ENCODE measurements at places on chromosomes 6 and 20. TPM values are rescaled to one million over a fixed set of nuclear protein-coding genes. Genes with fewer than 3 reads are reported as not detected.

DNA sequence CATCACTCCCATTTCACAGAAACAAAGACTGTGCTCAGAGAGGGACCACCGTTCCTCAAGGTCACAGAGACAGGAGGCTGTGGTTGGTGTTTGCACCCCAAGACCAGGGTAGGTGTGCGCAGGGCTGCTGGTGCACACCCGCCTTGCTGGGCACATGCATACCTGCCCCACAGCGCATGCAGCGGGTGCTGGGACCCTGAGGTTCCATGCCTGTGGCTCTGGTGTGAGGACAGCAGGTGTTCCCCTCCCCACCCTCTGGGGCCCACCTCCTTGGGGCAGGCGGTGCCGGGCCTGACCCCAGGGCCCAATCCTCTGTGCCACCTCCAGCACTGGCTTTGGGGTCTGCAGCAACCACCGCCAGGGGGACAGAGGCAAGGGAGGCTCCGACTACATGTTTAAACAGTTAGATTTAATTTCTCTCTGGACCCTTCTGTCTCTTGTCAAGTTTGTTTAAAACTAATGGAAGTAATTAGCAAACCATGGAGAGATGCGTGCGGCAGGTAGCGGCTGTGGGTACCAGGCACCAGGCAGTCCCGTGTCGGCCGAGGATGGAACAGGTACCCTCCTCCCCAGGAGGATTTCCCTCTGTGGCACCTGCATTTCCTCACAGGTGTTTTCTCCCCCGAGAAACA is 327.8 kb downstream of the TAF4 start:
- H3K27ac ChIP-seq: no peak overlapping the region
- no peaks in the 10 kb centered on the region for H3K36me3 ChIP-seq
- no peaks in the 10 kb centered on the region for H3K4me1 ChIP-seq

DNA sequence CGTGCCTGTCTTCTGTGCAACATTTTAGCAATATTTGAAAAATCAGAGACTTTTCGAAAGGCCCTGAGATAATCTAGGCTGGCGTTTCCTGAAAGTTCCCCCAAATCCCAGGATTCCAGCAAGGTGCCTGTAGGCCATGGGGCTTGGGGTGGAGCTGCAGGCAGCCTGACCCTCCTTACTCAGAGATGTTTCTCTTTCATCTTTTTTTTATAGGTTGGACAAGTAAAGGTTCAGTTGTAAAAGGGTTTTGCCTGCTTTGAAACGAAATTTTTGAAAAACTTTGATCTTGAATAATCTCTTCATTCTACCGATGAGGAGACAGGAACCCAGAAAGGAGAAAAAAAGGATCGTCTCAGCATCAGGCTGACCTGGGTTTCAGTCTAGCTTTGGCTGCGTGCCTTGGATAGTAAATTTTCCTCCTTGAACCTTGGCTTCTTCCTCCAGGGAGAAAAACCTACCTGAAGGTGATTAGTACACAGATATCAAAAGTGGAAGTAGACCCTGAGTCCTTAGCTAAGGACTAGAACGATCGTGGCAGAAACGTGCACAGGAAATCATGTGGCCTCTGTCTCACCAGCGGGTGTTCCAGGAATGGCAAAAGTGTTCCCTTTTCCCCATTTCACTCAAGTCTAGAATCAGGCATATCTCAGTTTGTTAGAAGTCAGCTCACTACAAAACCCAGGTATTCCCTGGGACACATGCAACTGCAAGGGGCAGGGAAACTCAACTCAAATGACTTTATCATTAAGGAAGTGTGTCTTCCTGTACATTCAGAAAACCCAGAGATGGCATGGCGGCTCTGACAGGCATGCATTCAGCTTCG is 128.2 kb upstream of the PTPN1 start:
- H3K36me3 ChIP-seq: no peaks in the 10 kb centered on the region
- no peak overlapping the region for H3K4me3 ChIP-seq
- no peaks in the 10 kb centered on the region for H3K4me1 ChIP-seq
- no peak overlapping the region for H3K27ac ChIP-seq
- peak; percentile 55 for DNase-seq
- H3K27me3 ChIP-seq: no peaks in the 10 kb centered on the region

DNA sequence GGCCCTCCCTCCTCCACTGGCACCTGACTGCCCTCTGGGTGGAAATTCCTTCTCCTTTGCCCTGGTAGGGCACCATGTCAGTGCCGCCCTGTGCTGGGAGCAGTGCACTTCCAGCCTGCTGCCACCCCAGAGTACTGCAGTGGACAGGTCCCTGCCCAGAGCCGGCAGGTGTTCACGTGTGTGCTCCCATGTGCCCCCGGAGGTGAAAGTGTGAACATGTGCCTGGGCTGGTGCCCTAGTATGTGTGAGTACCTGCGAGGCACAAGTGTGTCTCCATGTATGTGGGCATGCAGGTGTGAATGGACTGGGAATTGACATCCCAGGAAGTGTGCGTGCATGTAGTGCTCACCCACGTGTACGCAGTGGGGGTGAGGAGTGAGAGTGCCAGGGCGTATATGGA is 29.4 kb downstream of the SDCBP2 start:
- no peaks in the 10 kb centered on the region for H3K27me3 ChIP-seq
- H3K27ac ChIP-seq: no peak overlapping the region
- H3K36me3 ChIP-seq: no peaks in the 10 kb centered on the region
- no peak overlapping the region for H3K4me3 ChIP-seq
- no peak for DNase-seq

- no peaks in the 10 kb centered on the region for H3K27me3 ChIP-seq
- DNase-seq: no peak
- no peaks in the 10 kb centered on the region for H3K4me1 ChIP-seq
- no peaks in the 10 kb centered on the region for H3K36me3 ChIP-seq
Observed at GRCh38 chr6:111844921-111845320, 28.3 kb downstream of the FYN start.

DNA sequence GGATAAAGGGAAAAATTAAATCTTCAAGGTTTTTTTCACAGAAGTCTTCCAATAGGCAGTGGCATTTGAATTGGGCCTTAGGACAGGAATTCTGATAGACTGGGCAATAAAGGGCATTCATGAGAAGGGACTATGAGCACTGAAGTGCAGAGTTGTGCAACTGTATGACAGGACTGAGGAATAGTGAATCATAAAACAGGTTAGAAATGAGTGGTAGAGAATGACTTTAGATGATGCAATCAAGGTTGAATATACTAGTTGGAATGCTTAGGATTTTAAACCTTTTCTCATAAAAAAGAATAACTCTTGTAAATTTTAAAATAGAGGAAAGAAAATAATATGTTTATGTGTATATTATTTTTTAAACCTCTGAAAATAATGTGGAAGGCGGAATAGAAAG is 944.7 kb downstream of the PHF3 start:
- H3K4me3 ChIP-seq: no peak overlapping the region
- no peak overlapping the region for H3K27ac ChIP-seq
- H3K36me3 ChIP-seq: no peaks in the 10 kb centered on the region
- H3K27me3 ChIP-seq: no peaks in the 10 kb centered on the region
- DNase-seq: no peak
- no peaks in the 10 kb centered on the region for H3K4me1 ChIP-seq

- peak; percentile 82 for DNase-seq
- H3K4me3 ChIP-seq: peak overlapping the region; percentile 68
- no peak overlapping the region for H3K27ac ChIP-seq
- H3K36me3 ChIP-seq: no peaks in the 10 kb centered on the region
- peaks cover 7% of the 10 kb centered on the region for H3K4me1 ChIP-seq
Observed at GRCh38 chr20:25056690-25057233, 1.2 kb downstream of the ACSS1 start.

The HFE gene
- total RNA-seq: 17.9 TPM

All from aorta (tissue), 5 donors.